ENCODE measurements at places on chromosomes 12 and 14.

DNA sequence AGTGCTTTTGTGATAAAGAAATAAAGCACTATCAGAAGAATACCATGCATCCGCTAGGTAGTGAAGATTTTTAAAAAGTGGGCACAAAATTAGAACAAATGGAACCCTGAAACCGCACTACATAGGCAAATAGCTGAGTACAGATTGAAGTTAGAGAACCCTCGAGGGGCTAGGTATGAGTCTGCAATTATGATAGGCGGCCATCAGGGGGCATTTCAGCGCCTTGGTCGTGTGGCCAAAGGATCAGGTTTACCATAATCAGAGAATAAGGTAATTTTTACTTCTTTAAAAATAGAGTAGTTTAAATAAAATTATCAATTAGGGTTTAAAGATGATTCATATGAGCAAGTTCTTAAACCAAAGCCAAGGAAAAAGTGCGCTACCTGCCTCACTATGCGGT lies 129.8 kb downstream of the TMX1 start:
- no peak for DNase-seq

DNA sequence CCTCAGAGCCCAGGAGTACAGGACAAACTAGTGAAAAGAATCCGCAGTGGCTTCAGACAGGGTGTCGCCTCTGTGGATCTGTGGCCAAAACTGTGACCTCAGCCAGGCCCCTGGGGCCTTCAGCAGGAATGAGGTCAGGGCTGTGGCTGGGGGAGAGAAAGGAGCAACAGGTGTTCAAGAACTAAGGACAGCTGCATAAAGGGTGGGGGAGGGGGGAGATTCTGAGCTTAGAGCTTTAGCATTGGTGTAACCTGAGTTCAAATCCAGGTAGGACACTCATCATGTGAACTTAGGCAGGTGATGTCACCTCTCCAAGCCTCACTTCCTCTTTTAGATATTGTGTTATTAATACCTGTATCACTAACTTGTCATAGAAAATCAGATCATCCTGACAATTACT lies 40.9 kb upstream of the CORO1C start:
- DNase-seq: no peak

DNA sequence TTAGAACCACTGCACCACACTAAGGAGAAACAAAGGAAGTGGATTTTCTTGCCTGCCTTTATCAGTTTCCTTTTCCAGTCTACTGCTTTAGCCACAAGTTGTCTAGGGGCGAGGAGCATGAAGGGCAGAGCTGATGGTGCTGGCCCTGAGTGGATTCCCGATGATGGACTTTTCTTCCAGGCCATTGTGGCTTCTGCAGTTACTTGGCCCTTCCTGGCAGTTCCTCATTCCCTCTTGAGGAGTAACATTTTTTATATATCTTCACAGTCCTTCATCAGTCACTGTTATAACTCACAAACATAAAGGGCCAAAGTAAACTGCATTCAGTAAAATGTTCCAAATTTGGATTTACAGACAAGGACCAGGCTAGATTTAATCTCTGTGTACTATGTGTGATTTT lies 61.2 kb upstream of the SRSF5 start:
- DNase-seq: no peak

- DNase-seq: no peak
Observed at GRCh38 chr12:5571115-5571514, 139.2 kb downstream of the NTF3 start.

DNA sequence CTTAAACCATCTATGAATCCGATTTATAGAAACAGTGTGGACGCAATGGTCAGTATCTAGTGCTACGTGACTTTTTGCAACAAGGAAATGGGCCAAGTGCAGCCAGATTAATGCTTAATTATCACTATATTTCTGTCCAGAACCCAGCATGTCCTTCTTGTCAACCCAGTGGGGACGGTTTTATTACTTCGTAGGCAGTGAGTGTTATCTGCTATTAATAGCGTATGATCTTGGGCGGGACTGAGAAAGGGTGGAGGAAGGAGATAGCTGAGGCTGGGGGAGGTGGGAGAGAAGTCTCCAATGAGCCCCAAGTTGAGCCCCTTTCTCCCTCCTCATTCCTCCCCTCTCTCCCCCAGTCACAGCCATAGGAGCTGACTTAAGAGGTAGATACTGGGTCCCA lies 59.7 kb upstream of the FAM222A start:
- DNase-seq: peak; percentile 19

DNA sequence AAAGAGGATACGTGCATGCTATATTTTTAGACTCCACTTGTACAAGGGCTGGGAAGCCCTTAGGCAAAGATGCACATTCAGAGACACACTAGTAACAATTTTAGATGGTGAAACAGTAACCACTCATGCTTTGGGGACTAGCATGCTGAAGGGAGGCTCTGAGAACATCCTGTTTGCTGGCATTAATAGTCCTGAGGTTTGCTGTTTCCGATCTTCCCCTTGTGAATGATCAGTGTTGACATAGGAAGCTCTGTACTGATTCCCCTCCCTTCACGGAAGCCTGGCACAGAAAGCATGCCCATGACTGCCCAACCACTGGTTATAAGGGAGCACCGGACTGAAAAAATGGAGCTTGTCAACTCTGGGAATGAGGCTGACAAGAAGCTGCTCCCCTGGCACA lies 164.6 kb downstream of the GCH1 start:
- DNase-seq: no peak

- DNase-seq: no peak
Observed at GRCh38 chr12:109771746-109772621, 58.4 kb downstream of the FAM222A start.

DNA sequence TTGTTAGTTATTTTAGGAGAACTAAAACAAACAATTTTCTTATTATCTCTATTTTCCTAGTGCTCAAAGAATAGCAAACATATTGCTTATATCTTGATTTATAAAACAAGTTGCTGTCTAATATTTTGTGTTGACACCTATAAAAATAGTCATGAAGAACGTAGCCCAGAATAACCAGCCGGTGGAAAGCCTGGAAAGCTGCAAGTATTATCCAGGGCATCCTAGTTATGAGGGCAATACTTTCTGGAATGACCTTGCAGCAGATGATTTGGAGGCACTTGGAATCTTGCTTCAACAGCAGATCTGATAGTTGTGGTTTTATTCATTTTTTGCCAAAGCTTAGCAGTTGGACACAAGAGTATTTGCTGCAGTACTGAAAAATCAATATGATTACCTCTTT lies 948.7 kb downstream of the LRFN5 start:
- DNase-seq: no peak

DNA sequence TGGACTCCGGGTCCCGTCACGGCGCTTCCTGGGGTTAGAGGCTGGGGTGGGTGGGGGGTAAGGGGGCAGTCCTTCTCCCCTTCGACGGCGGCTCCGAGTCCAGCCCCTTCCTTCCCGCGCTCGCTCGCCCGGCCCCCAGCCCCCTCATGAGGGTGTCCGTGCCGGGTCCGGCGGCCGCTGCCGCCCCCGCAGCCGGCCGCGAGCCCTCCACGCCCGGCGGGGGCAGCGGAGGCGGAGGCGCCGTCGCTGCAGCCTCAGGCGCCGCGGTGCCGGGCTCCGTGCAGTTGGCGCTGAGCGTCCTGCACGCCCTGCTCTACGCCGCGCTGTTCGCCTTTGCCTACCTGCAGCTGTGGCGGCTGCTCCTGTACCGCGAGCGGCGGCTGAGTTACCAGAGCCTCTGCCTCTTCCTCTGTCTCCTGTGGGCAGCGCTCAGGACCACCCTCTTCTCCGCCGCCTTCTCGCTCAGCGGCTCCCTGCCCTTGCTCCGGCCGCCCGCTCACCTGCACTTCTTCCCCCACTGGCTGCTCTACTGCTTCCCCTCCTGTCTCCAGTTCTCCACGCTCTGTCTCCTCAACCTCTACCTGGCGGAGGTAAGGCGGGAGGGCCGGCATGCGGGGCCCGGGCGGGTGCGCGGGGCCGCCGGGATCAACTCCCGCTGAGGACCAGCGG lies 500 bp downstream of the GPR137C start:
- peak; percentile 87 for DNase-seq

Data from right kidney (tissue), 9 donors.